ENCODE measurements at places on chromosomes 12 and 14. TPM values are rescaled to one million over a fixed set of nuclear protein-coding genes. Genes with fewer than 3 reads are reported as not detected.

TPPP2 gene
- total RNA-seq: not detected

SRRM4 gene
- 0.06 TPM for total RNA-seq

DEGS2 gene
- total RNA-seq: 28.7 TPM

GPRC5D gene
- 0.25 TPM for total RNA-seq

C12orf50 gene
- total RNA-seq: 0.13 TPM

PPFIA2 gene
- total RNA-seq: 9.4 TPM

GRCh38 chr12:87775784-87776183, 253.4 kb downstream of the C12orf50 start:
- H3K36me3 ChIP-seq: no peaks in the 10 kb centered on the region
- no peaks in the 10 kb centered on the region for H3K4me1 ChIP-seq
- H3K27ac ChIP-seq: no peak overlapping the region
- H3K27me3 ChIP-seq: no peaks in the 10 kb centered on the region
- DNase-seq: no peak

DNA sequence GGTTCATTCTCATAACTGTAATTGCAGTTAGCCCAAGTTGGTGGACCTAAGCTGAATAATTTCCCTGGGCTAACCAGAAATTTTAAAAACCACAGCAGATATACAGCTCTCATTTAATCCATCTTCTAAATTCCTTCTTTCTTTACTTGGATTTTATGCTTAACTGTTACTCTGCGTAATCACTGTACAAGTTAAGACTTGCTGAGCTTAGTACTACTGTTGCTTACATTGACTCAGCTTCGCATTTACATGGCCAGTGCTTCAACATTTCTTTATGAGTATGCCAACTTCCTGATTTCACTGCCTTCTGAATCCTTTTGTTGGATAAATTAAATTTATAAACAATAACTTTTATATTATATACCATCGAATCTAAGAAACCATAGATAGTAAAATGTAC, 147.4 kb downstream of the SLC38A4 start:
- no peaks in the 10 kb centered on the region for H3K36me3 ChIP-seq
- no peak for DNase-seq
- no peak overlapping the region for H3K4me3 ChIP-seq
- no peak overlapping the region for H3K27ac ChIP-seq

- H3K4me1 ChIP-seq: peaks cover 33% of the 10 kb centered on the region
- H3K4me3 ChIP-seq: peak overlapping the region; percentile 72
- H3K27ac ChIP-seq: peak overlapping the region; percentile 86
- no peaks in the 10 kb centered on the region for H3K27me3 ChIP-seq
- peak; percentile 66 for DNase-seq
These were observed 1.8 kb downstream of the FBXL14 start for GRCh38 chr12:1592444-1593173.

DNA sequence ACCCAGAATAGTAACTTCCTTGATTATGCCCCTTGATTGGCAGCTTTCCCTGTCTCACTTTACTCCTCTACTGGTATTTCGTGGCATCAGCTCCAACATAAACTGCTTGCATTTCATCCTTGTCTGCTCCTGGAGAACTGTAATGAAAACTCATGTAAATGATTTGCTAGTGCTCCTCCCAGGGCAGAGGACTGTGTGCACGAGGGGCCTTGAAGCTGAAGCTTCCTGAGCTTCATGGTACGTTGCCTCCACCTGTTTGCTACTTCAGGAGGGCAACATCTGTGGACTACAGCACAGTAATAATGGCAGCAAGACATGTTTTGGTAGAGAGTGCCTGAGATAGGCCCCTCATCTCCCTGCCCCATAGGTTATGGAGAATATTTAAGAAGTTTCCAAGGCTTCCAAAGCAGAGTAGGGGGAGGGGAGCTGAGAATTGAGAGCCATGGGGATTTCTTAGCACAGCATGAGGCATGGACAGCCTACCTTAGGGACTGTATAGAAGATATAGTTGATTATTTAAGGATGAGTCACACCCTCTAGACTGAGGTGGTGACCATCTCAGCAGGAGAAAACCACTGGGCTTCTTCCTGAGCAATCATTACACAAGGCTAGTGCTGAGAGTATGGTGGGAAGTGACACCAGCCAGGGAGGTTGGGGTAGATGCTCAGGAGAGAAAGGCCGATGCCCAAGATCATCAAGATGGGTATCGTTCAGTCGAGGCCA, 29.5 kb downstream of the CCDC198 start:
- H3K27ac ChIP-seq: no peak overlapping the region
- no peaks in the 10 kb centered on the region for H3K36me3 ChIP-seq

GRCh38 chr12:113231235-113232088, 10.2 kb downstream of the TPCN1 start:
- H3K27me3 ChIP-seq: no peaks in the 10 kb centered on the region
- DNase-seq: no peak
- no peak overlapping the region for H3K4me3 ChIP-seq

GRCh38 chr12:40827683-40828592, 135.7 kb downstream of the CNTN1 start:
- no peaks in the 10 kb centered on the region for H3K36me3 ChIP-seq
- DNase-seq: no peak
- H3K4me1 ChIP-seq: no peaks in the 10 kb centered on the region
- H3K27me3 ChIP-seq: no peaks in the 10 kb centered on the region
- H3K4me3 ChIP-seq: no peak overlapping the region

GRCh38 chr14:74697543-74697942, 15.3 kb downstream of the AREL1 start:
- H3K27me3 ChIP-seq: no peaks in the 10 kb centered on the region
- H3K4me3 ChIP-seq: no peak overlapping the region
- no peak overlapping the region for H3K27ac ChIP-seq
- H3K36me3 ChIP-seq: no peaks in the 10 kb centered on the region
- no peak for DNase-seq
- H3K4me1 ChIP-seq: no peaks in the 10 kb centered on the region

- DNase-seq: peak; percentile 14
- H3K4me1 ChIP-seq: no peaks in the 10 kb centered on the region
- H3K4me3 ChIP-seq: no peak overlapping the region
These were observed 357.3 kb upstream of the MIS18BP1 start for GRCh38 chr14:45610318-45610717.
